Osteocyte (in vitro differentiated cells): ENCODE measurements at places on chromosomes 16 and 17. TPM values are rescaled to one million over a fixed set of nuclear protein-coding genes. Genes with fewer than 3 reads are reported as not detected.

The GJD3 gene
- total RNA-seq = 0.40 TPM in 1 of 2 replicates, not detected in the other

- no peak for DNase-seq
Measured at GRCh38 chr16:67198238-67198734, 645 bp upstream of the ELMO3 start.

DNA sequence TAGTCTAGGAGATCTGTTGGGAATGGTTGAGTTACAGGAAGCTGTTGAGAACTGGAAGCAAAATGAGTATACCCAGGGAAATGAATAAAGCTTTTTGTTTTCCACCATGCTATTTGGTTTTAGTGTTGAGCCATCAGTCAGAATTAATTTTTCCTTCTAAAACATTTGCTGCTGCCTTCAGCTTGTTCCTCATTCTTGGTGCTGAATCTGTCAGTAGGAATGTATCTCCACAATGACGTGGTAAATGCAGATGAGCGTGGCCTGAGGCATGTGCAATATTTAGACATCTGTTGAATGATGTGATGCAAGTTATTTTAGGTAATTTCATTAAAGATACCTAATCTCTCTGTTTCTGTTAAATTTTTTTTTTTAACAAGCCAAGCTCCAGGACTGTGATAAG is 10.9 kb downstream of the HAPSTR1 start:
- DNase-seq = no peak

DNA sequence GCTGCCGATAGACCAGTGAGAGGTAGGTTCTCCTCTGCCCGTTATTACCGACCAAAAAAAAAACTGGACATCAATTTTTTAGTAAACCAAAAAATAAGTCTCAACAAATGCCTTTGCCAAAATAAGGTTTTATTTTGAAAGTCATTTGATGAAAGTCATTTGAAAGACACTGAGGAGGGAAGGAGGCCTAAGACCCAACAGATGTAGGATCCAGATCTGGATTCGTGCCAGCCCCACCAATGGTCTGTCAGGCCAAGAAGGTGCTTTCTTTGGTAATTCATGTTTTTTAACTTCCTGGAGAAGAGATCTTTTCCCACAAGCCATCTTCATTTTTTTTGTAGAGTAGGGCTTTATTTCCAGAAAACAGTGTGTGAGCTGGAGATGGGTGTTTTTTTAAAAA is 18.1 kb downstream of the NTAN1 start:
- DNase-seq = no peak
